ENCODE measurements at places on chromosomes 12 and 14. TPM values are rescaled to one million over a fixed set of nuclear protein-coding genes. Genes with fewer than 3 reads are reported as not detected.

DNA sequence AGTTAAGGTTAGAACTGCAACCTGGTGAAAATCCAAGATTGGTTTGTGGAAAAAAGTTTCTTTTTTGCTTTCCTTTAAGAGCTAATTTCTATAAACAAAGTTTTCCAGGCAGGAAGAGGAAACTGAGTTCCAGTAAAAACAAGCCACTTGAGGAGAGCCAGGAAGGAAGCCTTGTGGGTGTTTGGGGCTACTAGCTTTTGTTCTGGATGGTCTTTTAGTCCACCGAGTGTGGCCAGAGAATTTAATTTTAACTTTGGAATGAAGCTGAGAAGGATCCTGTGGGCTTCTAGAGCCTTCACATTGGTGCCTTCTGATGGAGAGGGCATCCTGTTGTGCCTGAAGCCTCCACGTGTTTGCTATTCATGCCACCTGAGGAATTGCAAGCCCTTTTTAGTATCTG, 327.9 kb downstream of the C12orf75 start:
- no peak for DNase-seq

GRCh38 chr12:95130096-95130495, 56.7 kb upstream of the NR2C1 start:
- DNase-seq: no peak

- DNase-seq: no peak
These were observed 8.5 kb upstream of the SYNE3 start for GRCh38 chr14:95524706-95525512.

- no peak for DNase-seq
These were observed 120.2 kb upstream of the RAP1B start for GRCh38 chr12:68490476-68490875.

- DNase-seq: no peak
These were observed 460 bp upstream of the SYNE2 start for GRCh38 chr14:63852271-63852816.

GRCh38 chr14:43204816-43205215, 1302.3 kb downstream of the FSCB start:
- DNase-seq: no peak

DNA sequence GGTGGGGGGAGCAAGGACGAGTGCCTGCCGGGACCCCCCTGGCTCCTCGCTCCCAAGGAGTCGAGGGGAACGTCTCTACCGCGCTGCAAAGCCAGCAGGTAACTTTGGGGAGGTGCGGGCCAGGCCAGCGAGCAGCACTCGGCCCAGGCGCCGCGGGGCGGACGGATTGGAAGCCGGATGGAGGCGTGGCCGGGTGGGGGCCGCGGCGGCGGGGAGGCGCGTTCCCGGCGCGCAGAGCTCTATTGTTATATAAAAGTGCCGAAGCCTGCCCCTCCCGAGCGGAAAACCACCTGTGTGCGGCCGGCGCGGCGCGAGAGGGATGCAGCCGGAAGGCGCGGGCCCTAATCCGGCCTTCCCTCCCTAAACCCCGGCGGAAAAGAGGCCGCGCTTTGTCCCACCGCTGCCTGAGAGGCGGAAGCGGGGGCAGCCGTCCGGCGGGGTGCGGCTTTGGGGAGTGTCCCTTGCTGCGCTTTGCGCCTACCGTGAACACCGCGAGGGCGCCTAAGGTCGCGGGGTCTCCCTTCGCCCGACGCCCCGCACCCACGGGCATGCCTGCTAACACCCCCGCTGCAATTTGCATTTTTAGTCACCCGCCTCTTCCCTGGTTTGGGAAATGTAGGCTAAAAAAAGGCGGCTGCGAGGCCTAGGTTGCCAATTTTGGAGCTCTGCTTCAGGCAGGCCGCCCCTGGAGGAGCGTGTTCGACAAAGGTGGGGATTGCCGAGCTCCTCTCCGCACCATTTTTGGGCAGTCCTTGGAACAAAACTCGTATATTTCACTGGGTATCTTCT, 1.7 kb upstream of the DUSP6 start:
- peak; percentile 29 for DNase-seq

Gene UBC
- 932 TPM for total RNA-seq

GRCh38 chr12:75591628-75592027, 80.2 kb upstream of the KRR1 start:
- DNase-seq: no peak

Gene PTCSC3
- not detected for total RNA-seq

Gene GYS2
- not detected for total RNA-seq

- DNase-seq: no peak
These were observed 24.1 kb upstream of the INSM2 start for GRCh38 chr14:35509846-35510245.
